SK-N-SH (cell line): ENCODE measurements at places on chromosomes 3 and 15. TPM values are rescaled to one million over a fixed set of nuclear protein-coding genes. Genes with fewer than 3 reads are reported as not detected.
A peak's percentile ranks its signal among the peaks of the same experiment; 100 is the strongest.

GRCh38 chr3:155313300-155313699, 19.8 kb upstream of the STRIT1 start:
- no peak for DNase-seq

GRCh38 chr3:2920103-2920502, 190.1 kb downstream of the IL5RA start:
- DNase-seq = no peak

DNA sequence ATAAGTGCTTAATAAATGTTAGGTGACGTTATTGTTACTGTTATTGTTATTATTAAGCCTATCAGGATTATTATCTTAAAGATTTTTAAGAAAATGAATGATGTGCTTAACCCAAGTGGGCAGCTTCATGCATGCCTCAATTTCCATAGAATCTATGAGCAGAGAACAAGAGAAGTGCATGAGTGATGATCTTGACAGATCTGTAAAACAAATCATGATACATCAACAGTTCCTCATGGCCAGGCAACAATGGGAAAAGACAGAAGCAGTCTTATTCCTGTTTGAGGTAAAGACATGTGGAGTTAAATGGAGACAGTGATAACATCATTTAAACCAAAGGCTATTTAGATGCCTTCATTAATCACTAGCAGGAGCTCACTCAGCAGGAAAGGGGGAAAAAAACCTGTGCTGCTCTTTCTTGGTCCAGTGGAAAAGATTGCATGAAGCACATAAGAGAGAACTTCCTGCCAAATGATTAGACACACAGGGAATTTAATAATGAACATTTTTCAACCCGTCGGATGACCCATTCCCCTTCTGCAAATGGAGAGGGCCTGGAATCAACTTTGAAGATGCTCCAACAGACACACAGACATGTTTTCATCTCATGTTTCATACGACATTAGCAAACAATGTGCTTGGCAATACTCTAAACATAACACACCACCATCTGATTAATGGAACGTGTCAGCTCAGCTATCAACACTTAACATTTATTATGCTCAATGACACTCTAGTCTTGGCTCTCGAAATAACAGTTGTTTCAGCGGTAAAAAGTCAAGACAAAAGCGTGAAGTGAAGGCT, 212.2 kb upstream of the LRRN1 start:
- no peak for DNase-seq

GRCh38 chr3:43246976-43247375, 39.4 kb upstream of the SNRK start:
- no peak for DNase-seq

GRCh38 chr3:51937611-51938450, 3.9 kb downstream of the RRP9 start:
- DNase-seq = no peak

Gene MDFIC2
- not detected in 2 replicates for polyA plus RNA-seq

Gene SNTN
- not detected in 2 replicates for polyA plus RNA-seq

Gene SAMMSON
- polyA plus RNA-seq = not detected in 2 replicates

GRCh38 chr3:36738702-36739101, 25.7 kb downstream of the DCLK3 start:
- DNase-seq = no peak

- no peak for DNase-seq
These were observed 41.3 kb downstream of the SIN3A start for GRCh38 chr15:75410196-75410595.

- no peak for DNase-seq
These were observed 1.5 kb downstream of the CDC25A start for GRCh38 chr3:48186631-48187300.

DNA sequence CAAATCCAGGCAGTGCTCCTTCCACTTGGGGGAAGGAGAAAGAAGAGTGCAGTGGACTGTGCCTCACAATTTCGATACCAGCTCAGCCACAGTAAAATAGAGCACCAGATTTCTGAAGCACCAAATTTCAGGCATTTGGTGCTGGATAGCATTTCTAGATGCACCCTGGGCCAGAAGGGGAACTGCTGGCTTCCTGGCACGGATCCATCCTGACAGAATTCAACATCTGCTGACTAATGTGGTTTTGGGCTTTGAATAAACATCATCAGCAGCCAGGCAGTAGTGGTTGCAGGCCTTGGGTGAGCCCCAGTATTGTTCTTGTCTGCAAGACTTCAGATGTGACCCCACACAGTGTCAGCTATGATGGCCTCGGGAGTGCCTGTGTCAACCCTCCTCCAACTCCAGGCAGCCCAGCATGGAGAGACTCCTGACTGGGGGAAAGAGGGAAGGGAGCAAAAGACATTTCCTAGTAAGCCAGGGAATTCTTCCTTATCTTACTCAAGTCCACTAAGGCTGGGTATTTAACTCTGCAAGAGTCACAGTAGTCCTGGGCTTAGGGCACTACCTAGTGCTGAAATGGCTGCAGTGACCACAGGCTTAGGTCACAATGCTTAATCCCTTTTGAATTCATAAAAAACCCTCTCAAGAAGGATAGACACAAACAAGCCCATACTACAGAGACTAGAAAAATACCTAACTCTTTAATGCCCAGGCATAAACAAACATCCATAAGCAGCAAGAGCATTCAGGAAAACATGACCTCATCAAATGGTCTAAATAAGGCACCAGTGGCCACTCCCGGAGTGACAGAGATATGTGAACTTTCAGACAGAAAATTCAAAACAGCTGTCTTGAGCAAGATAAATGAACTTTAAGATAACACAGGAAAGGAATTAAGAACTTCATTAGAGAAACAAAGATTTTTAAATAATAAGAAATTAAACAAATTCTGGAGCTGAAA, 74.7 kb downstream of the SPATA16 start:
- peak; percentile 33 for DNase-seq

GRCh38 chr3:81434161-81434560, 327.3 kb downstream of the GBE1 start:
- DNase-seq = no peak

DNA sequence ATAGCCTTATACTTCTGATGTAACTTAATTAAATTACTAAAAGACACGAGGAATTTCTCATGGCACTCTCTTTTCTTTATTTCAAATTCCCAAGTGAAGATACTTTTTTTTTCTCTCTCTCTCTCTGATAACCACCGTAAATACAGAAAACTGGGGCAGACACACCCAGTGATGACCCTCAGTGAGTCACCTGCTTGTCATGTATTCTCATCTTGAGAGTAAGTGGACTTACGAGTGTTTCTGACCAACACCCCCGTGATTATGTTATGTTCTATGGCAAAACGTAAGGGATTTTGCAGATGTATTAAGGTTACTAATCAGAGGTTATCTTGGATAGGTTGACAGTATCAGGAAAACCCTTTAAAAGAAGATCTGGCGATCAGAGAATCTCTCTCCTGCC, 348.8 kb upstream of the ZNF717 start:
- DNase-seq = no peak

DNA sequence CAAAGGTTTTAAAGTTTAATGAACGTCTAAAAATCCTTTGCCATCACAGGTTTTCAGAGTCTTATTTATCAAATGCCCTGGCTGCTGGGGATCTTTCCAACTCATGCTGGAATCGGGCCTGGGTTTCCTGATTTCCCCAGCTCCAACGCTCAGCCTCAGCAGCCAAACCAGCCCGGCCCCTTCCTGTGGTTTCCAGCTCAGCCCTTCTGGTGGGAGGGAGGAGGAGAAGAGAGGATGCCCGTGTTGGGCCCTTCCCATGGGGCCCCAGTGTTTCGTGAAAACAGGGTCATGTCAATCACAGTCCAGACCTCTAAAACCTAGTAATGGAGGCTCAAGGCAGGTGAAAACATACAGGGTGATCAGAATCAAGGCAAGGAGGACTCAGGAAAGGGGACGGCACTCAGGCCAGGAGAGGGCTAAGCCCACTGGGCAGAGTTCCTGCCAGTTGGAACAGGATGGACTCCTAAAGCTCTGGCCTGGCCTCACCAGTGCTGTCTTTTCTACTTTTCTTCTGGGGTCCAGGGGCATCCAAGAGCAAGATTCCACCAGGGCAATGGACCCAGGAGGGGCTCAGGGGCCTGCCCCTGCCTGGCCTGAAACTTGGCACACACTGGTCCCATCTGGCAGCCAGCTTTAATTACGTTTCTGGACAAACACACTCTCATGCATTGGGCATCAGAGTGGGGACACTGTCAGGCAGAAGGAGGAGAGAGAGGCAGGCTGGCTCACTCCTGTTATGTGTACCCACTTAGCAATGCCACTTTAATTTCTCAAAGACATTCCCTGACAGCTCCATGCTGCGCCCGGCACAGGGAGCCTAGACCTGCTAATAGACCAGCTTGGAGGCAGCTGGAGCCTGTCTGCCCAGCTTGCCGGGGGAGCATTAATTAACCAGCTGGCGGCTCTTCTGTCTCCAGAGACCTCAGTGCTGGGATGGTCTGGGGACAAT, 194.6 kb downstream of the FAM43A start:
- peak; percentile 73 for DNase-seq

Gene KLF15
- 0.28 and 0.39 TPM in 2 replicates for polyA plus RNA-seq

Gene CCDC39
- not detected in 2 replicates for polyA plus RNA-seq

Gene NUP210
- polyA plus RNA-seq = 1.8 TPM in 2 replicates

Gene MASP1
- not detected in 2 replicates for polyA plus RNA-seq

DNA sequence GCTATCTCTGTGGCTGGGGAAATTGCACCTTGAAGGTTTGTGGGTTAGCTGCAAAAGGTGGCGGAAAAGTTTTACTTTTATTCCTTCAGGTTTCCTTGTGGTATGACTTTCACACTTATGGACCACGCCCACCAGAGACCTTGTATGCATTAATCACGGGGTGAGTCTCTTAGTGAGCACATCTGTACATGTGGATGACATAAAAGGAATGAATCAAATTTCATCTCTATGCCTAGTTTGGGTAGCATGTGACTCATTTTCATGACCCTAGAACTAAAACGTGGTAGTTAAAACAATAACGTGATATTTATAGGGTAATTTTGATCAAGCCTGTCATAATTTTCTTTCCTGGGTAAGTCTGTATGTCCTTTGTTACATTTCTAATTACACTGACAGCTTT, 141.7 kb downstream of the PDCD6IP start:
- no peak for DNase-seq

Gene POLQ
- polyA plus RNA-seq = 1.4 and 2.6 TPM in 2 replicates

- DNase-seq = no peak
These were observed 216.3 kb upstream of the RGMA start for GRCh38 chr15:93305306-93305705.
